Cerebellum (tissue), 4 donors: ENCODE measurements at places on chromosomes 3 and 15. TPM values are rescaled to one million over a fixed set of nuclear protein-coding genes. Genes with fewer than 3 reads are reported as not detected.

- no peak for DNase-seq
Measured at GRCh38 chr3:142904639-142905436, 16.0 kb upstream of the PCOLCE2 start.

- no peak for DNase-seq
Measured at GRCh38 chr3:193403307-193403706, 24.8 kb upstream of the ATP13A5 start.

- no peak for DNase-seq
Measured at GRCh38 chr3:109853077-109853731, 515.9 kb upstream of the DPPA4 start.

DNA sequence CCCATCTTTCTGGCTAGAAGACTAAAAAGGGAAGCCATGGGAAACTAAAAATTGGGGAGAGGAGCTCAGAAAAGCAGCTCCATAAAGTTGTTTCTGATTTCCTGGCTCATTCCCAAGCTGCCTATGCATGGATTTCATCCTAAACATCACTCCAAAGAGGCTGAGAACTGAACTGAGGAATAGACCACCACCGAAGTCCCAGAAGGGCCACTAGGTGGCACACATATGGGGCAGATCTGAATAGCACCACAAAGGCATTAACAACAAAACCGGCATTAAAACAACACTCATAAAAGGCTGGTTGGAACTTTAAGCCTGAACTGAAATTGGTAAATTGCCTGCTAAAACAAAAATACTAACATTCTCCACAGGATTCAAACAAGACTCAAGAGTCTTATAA is 106.3 kb downstream of the PLD1 start:
- DNase-seq = no peak

DNA sequence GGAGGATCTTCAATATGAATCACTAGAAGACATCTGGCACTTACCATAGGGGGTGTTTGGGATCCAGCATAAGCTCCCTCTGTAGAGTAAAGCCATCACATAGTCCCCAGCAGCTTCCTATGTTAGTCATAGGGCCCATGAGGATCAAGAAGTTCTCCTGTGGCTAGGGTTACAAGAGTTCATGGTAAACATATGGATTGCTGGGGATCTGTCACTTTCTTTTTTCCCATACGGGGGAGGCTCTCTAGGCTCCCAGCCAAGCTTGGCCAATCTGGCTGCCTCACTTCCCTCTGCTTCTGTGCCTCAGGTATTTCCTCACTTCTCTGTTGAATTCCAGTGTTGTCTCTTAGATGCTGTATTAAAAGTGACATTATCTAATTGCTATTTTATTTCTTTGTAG is 597.9 kb downstream of the PDCD6IP start:
- peak; percentile 12 for DNase-seq

DNA sequence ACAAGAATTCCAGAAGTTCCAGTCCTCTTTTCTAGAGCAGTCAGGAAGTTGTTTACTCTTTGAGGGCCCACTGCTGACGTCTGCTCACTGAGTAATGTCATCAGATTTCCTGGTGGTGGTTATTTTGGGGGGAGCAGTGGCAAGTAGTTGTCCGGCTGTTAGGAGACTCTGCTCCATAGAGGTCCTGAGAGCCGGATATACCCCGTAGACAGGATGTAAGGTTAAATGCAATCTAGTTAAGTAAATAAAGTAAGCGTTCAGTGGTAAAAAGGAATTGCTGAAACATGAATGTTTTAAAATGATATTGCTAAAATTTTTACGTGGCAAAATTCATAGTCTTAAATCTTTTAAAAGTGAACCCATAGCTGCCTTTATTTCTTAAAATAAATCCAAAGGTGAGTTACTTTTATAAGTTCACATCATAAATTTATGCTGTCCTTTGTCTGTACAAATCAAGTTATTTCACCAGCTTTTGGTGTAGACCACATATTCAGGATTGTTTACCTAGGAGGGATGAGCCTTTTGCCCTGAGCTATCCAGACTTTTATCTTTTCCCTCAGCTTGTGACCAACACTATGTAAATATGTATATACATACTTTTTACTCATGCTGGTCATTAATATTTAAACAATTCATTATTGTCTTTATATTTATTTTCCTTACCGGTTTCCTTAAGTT is 65.8 kb downstream of the PDE8A start:
- DNase-seq = no peak

DNA sequence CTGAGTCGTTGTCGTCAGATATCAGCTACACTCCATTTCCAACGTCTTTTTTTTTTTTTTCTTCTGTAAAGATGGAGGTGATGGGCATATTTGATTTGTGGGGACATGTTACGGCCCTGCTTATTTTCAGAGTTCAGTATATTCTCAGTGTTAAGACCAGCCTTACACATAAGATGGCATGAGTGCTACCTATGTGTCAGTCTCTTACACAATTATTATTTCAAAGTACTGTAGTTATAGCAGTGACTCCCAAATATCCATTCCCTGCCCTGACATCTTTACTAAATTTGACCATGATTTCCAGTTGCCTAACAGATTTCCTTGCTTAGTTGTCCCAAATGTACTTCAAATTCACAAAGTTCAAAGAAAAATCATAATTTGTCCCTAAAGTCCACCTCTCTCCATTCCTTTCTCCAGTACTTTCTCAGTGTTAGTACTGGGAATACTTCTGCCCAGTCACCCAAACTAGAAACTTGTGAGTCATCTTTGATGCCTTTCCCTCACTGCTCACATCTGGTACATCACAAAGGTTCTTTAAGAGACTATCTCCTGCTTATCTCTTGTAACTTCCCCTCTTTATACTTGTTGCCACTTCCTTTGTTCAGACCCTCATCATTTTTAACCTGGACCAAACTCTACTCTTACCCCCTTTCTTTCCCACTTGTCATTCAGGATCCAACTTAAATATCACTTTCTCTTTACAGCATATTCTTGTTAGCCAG is 67.0 kb downstream of the ZNF609 start:
- no peak for DNase-seq

GRCh38 chr15:64720188-64720587 is 55.2 kb downstream of the RBPMS2 start:
- DNase-seq = no peak

- no peak for DNase-seq
Measured at GRCh38 chr3:195557322-195557721, 14.2 kb upstream of the PPP1R2 start.

DNA sequence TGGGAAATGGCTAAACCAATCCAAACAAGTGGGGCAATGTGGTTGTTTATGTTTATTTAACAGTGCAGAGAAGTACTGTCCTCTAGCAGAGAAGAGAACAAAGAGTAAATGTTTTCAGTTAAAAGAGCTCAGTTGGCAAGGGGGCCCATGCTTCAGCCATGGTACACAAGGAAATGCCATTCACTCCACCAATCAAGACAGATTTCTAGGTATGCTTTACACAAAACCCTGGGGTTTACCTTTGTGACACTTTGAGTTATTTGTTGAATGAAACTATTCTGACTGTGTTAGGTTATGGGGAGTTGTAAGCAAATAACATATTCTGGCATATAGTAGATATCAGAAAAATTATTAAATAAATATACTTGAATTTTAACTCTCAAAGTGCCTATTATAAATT is 228.5 kb upstream of the MME start:
- no peak for DNase-seq

DNA sequence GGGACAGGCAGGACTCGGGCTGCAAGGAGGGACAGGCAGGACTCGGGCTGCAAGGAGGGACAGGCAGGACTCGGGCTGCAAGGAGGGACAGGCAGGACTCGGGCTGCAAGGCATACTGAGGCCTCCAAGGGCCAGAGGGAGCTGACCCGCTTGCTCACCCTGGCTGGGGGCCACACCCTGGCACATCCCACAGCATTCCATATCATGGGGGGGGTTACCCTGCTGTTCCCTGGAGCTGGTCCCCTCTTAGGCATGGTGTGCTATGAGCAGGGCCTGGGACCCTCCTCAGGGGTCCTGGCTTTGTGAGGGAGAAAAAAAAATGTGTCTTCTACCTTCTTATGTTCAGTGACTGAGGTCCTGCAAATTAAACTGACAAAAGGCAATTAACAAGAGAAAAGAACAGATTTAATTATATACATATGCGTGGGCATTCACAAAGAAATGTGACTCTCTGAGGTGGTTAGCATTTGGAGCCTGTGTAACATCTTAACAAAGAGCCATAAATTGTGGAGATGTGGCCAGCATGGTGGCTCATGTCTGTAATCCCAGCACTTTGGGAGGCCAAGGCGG is 97.6 kb upstream of the ALDH1A3 start:
- DNase-seq = no peak

- no peak for DNase-seq
Measured at GRCh38 chr3:160956785-160957184, 148.4 kb downstream of the B3GALNT1 start.

- no peak for DNase-seq
Measured at GRCh38 chr15:38588672-38589071, 24.1 kb upstream of the RASGRP1 start.

GRCh38 chr3:138241061-138241460 is 54.0 kb downstream of the ARMC8 start:
- no peak for DNase-seq

DNA sequence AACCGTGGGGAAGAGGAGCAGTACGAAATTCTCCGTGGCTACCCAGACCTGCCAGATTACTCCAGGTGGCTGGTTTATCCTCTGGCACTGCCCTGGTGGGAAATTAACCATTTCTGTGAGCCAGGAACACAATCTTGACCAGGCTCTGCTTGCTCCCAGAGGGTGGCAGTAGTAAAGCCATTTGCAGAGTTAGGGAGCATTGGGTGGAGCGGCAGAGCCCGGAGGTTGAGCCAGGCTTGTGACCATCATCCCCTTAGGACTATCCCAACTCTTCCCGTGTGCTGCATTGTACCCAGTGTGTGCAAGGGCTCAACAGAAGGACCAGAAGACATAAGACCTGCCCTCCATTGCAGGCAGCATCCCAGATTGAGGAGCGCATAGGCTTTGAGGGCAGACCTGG is 5.3 kb downstream of the KNG1 start:
- DNase-seq = peak; percentile 12

- no peak for DNase-seq
Measured at GRCh38 chr3:160885791-160886286, 129.8 kb downstream of the PPM1L start.

GRCh38 chr3:32684029-32684799 is 774 bp upstream of the CNOT10 start:
- DNase-seq = no peak

GRCh38 chr15:68427963-68428362 is 4.0 kb downstream of the ITGA11 start:
- no peak for DNase-seq

GRCh38 chr3:2944628-2945027 is 165.5 kb downstream of the IL5RA start:
- DNase-seq = no peak

DNA sequence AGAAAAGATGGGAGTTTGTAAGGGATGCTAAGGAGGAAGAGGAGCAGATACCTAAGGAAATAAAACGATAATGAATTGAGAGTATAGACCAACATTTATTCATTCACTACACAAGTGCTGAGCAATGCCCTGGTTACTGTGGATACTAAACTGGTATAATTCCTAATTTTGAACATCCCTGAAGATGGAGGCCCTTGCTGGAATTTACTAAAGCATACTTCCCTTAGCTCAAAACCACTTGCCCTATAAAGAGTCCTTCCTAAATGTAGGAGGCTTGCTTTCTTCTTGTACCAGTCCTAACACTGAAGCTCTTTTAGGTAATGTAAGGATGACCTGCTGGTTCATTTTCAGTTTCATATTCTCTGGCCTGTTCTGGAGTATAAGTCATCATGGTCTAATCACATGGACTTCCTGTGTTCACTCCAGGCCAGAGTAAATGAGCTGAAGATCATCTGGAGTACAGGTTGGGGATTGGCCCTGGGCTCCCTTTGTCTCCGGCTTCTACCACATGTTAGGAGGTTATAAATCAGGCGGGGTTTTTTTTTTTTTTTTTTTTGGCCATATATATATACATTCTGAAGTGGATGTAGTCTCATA is 40.1 kb upstream of the MTMR10 start:
- DNase-seq = no peak

- no peak for DNase-seq
Measured at GRCh38 chr15:52200831-52201365, 9.7 kb upstream of the GNB5 start.

- no peak for DNase-seq
Measured at GRCh38 chr15:75153087-75153486, 48.6 kb upstream of the C15orf39 start.

DNA sequence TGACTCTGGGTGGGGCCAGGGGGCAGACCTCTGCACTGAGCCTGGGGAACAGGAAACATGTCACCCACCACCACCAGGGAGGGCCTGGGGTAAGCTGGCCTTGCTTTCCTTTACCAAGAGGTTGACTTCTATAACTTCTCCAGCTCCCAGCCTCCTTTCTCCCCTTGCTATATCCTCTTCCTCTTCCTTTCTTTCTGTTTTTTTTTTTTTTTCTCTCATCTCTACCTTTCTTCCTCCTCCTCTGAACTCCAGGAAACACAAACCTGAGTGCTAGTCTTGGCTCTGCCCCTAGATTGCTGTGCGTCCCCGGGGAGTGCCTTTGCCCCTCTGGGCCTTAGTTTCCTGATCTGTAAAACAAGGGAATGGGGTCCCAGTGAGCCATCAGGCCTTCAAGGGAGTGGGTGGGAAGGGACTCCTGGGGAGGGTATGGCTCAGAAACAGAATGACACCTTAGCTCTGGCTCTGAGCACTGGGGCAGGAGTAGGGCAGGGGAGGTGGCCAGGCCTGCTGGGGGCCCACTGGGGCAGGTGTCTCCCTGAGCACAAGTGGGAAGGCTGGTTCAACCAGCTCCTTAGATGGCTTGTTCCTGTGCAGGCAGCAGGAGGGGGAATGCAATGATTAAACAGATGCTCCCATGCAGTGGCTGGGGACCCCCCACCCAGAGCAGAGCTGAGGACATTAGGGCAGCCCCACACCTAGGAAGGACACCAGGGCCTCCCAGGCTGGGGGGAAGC is 4.3 kb downstream of the SNX33 start:
- DNase-seq = no peak

Gene FYCO1
- total RNA-seq = 4.7 TPM

Gene ATP13A5
- 0.27 TPM for total RNA-seq

Gene TTLL13
- 0.36 TPM for total RNA-seq

Gene TIMP4
- 17.6 TPM for total RNA-seq

Gene EFCAB12
- total RNA-seq = 1.3 TPM

Gene GHSR
- total RNA-seq = not detected

Gene SHF
- total RNA-seq = 82.7 TPM

Gene LMLN
- 15.3 TPM for total RNA-seq

Gene CHRM5
- total RNA-seq = 0.27 TPM

Gene PTPRG
- 143 TPM for total RNA-seq

Gene ARNT2
- 75.5 TPM for total RNA-seq

Gene NPTN
- 122 TPM for total RNA-seq

Gene CPN2
- not detected for total RNA-seq

Gene ACAN
- total RNA-seq = 0.45 TPM

Gene ELL3
- 0.73 TPM for total RNA-seq

Gene CAV3
- total RNA-seq = not detected

Gene LSAMP
- total RNA-seq = 50.2 TPM

Gene GTF2E1
- 14.4 TPM for total RNA-seq
